NCI-H345 (cell line): ENCODE measurements at places on chromosomes 3 and 15.

DNA sequence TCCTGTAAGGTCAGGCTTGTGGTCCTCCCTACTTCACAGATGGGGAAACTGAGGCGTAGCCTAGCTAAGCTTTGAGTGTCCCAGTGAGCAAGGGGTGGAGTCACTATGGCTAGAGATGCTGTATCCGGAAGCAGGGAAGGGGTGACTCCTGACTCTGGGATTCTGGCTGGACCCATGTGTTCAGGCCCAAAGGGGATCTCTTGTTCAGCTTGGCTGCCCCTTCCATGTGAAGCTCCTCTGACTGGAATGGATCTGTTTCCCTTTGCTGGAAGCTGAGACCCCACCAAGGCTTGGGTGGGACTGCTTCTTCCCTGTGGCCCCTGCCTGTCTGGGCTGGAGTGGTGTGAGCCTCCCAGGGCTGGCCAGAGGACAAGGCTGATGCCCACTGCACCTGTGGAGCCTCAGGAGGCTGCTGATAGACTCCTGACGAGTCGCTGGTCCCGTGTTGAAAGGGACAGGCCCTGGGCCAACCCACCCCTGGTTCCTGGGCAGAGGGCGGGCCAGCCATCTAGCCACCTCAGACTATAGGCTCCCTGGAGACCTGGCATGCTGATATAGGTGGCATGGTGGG lies 1.0 kb downstream of the MAPKAPK3 start:
- DNase-seq: no peak

- DNase-seq: no peak
Observed at GRCh38 chr3:81585056-81585455, 176.4 kb downstream of the GBE1 start.

DNA sequence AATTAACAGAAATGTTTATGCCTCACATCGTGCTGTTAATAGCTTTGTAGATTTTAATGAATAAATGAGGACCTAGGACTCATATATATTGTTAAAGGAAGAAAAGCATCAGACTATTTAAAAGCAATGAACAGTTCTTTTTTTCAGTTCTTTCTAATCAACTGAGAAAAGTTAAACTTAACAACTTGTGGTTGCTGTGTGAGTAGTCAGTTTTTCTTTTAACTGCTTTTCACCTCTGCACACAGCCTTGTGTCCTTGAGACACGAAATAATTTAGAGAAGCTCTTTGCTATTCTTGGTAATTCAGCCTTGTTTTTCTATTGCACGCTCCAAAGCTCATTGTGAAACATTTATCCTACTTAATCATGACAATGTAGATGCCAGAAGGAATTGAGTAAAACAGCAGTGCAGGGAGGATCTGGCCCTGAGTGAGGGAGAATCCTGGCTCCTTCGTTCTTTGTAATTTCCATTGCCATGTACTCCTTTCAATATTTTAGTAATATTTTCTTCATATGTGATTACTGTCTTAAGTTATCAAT lies 499.0 kb downstream of the PYDC2 start:
- DNase-seq: no peak

DNA sequence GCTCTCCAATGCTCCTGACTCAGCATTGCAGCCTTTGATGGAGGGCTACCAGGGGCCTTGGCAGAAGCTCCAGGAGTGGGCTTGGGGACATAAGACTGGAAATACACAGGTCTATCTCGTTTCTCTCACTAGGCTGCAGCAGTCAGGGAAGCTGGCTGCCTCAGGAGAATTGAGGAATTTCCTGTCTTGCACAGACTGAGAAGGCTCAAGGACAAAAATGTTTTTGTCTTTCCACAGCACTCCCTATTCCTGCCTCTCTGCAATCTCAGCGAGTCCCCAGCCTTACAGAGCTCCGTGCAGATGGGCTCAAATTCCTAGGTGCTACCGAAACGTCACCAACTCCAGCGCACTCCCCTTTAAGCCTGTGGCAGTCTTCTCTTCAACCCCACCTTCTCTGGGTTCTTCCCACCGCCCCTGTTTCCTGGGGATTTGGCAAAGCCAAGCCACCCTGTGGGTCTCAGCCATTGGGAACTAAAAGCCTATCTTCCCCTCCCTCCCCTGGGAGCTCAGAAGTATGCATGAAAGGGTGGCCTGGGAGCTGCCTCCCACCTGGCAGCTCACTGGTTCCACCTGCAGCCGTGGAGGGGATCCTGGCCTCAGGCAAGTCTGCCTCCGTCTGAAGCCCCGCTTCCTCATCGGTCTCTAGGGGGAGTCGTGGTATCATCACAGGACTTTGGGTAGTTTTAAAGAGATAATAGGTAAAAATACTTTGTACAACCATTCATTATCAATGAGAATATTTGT lies 322.6 kb upstream of the FRG2C start:
- DNase-seq: no peak

DNA sequence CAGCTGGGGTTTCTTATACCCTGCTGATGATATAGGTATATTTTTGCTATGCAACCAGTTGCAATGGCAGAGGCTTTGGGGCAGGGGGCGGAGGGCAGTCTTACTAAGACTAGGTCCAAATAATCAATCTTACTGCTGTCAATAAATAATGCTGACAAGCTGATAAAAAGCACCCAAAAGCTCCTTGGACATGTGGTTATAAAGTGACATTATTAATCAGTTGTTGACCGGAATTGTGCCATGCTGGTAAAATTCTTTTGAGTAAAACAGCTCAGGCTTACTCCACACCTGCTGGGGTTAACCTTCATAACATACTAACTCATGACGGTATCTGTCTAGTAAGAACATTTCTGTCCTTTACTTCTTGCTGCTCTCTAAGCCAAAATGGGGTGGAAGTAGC lies 101.9 kb downstream of the CHST2 start:
- no peak for DNase-seq

GRCh38 chr3:39934696-39935095 lies 125.3 kb downstream of the MYRIP start:
- DNase-seq: no peak

GRCh38 chr15:98791046-98791701 lies 142.8 kb downstream of the IGF1R start:
- no peak for DNase-seq

DNA sequence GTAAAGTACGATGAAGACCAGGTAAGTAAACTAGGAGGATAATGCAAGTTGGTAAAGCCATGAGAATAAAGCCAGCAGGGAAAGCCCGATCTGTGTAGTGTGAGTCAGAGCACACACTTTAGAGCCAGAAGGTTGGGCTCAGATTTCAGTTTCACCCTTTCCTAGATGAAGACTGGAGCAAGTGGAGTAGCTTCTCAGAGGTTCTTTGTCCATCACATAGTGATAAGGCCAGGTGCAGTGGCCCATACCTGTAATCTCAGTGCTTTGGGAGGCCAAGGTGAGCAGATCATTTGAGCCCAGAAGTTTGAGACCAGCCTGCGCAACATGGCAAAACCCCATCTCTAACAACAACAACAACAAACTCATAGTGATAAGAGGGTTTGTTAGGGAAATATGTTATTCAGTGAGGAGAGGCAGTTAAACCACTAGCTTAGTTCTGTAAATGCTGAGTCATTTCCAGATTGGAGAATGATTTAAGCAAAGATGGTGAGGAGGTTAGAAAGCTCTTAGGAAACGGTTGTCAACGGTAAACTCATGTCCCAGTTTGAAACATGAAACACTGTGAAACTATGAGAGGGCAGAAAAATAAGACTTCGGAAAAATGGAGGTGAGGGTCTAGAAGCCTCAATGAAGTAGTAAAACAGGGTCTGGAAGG lies 39.0 kb downstream of the IL12A start:
- no peak for DNase-seq

- peak; percentile 30 for DNase-seq
Observed at GRCh38 chr3:155871746-155872158, 1.3 kb downstream of the GMPS start.

- no peak for DNase-seq
Observed at GRCh38 chr3:123353227-123353849, 95.6 kb downstream of the ADCY5 start.

DNA sequence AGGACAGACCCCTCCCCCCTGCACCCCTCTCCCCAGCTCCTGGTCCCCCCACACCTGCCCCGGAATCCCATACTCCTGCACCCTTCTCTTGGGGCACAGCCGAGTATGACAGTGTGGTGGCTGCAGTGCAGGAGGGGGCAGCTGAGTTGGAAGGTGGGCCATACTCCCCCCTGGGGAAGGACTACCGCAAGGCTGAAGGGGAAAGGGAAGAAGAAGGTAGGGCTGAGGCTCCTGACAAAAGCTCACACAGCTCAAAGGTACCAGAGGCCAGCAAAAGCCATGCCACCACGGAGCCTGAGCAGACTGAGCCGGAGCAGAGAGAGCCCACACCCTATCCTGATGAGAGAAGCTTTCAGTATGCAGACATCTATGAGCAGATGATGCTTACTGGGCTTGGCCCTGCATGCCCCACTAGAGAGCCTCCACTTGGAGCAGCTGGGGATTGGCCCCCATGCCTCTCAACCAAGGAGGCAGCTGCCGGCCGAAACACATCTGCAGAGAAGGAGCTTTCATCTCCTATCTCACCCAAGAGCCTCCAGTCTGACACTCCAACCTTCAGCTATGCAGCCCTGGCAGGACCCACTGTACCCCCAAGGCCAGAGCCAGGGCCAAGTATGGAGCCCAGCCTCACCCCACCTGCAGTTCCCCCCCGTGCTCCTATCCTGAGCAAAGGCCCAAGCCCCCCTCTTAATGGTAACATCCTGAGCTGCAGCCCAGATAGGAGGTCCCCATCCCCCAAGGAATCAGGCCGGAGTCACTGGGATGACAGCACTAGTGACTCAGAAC lies 9.8 kb downstream of the MAP1A start:
- no peak for DNase-seq

DNA sequence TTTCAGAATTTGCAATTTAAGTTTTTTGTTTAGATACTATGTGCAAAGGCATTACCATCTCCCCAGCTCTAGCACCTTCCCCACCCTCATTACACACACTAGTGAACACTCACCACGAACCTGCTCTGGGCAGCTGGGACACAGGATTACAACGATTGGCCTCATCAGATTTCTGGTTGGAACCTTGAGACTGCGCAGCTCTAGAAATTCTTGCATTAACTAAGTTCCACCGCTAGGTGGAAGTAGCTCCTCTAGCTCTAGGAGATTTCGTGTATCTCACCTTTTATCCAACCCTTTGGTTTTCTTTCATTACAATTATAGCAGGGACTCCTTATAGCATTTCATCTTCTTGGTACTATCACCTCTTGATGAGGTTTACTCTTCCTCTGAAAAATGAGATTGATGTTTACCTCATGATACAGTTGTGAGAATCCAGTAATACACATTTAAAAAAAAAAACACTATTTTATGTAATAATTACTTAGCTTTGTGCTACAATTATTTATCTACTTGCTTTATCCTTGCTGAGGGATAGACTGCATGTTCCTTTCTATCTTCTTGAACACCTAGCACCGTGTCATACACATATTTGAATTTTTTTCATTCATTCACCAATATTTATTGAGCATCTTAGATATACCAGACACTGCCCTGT lies 28.7 kb upstream of the PLOD2 start:
- peak; percentile 55 for DNase-seq

GRCh38 chr3:45937206-45938042 lies 5.8 kb upstream of the CXCR6 start:
- DNase-seq: no peak

DNA sequence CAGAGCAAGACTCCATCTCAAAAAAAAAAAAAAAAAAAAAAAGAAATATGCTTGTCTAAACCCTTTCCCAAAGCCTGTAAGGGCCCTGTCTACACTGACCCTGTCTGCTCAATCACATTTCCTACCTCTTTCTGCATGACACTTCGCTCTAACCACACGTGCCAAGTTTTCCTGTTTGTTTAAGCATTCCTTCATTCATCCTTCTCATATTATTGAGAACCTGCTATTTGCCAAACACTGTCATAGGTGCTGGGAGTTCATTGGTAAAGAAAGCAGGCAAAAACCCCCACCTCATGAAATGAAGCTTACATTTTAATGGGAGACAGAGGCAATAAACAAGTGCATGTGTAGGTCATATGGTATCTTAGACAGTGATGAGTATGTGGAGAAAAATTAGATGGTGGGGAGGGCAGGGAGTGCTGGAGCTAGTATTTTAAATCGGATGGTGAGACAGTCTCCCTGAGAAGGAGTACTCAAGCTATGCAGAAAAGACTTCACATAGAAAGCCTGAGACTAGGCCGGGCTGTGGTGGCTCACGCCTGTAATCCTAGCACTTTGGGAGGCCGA lies 48.0 kb downstream of the B3GNT5 start:
- no peak for DNase-seq

GRCh38 chr3:57961828-57962447 lies 46.3 kb upstream of the FLNB start:
- no peak for DNase-seq

GRCh38 chr3:126208606-126209256 lies 28.3 kb upstream of the ALDH1L1 start:
- peak; percentile 91 for DNase-seq

DNA sequence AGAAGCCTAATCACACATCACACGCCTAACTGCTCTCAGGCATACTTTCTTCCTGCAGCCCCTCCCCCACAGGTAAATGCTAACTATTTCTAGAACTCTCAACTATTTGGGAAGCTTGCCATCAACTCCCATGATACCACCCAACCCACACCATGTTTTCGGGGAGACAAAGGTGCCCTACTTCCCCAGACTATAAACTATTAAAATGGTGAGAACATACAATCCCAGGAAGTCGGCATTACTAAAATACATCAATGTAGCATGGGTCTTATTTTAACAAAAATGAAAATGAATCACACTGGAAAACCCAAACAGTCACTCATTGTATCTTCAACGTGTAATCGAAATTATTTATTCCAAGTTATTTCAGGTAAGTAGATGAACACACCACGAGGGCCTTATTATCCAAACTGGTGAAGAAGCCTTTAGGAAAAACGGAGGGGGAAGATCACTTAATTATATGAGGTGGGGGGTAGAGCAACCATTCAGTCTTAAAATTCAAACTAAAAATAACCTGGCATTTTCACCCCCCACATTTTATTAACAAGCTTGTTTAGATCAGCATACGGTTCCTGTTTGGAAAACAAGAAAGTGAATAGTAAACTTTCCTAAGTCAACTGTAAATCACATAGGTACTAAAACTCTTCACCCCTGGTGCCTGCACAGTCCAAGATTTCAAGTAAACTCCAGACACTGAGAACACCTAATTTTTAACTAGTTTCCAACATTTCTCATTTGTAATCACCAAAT lies 1.9 kb downstream of the TBL1XR1 start:
- no peak for DNase-seq

DNA sequence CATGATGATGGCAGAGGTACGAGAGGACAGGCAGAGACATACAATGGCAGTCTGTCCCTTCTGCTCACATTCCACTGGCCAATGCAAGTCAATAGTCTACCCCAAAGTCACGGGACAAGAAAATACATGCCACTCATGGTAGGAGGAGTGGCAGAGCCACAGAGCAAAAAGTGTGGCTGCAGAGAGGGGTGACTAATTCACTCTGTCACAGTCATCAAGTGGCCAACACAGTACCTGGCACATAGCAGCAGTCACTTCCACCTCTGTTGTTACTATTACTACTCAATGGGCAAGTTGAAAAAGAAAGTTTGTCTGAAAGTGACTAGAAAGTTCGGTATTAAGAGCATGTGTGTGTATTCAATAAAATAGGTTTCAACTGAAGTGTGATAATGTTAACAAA lies 91.4 kb downstream of the SMAD3 start:
- DNase-seq: no peak

DNA sequence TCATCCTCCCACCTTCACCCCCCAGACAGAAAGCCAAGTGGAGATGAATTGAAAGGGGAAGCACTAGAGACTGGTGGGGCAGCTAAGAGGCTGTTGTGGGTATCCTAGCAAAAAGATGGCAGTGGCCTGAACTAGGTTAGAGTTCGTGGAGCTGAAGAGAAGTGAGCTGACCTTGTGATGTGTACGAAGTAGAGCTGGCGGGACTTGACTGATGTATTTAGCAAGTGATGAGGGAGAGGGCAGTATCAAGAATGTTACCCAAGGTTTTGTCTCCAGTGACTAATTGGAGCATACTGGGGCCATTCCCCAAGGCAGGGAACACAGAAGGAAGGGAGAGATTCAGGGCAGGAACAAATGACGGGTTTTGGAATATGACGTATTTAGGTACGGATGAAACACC lies 50.0 kb upstream of the CP start:
- no peak for DNase-seq
